ENCODE measurements at places on chromosomes 5 and 9.

- no peak for DNase-seq
Observed at GRCh38 chr9:93636667-93637066, 60.3 kb downstream of the PHF2 start.

DNA sequence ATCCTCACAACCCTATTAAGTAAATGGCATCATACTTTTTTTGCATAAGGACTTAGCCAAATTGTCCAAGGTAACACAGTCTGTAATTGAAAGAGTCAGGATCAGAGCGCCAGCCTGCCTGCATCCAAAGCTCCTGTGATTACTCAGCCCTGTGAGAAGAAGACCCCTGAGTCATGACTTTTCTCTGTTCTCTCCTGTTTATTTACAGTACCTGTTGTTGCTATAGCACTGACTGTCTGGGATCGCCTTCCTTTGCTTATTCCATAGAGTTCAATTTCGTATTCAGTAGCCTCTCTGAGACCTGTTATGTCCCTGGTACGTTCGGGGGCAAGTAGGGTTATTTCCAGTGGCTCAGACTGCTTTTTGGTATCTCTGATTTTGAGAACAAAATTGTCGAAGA, 71.8 kb downstream of the TNC start:
- no peak for DNase-seq

GRCh38 chr5:1662559-1663085, 137.0 kb downstream of the MRPL36 start:
- DNase-seq, result no peak

DNA sequence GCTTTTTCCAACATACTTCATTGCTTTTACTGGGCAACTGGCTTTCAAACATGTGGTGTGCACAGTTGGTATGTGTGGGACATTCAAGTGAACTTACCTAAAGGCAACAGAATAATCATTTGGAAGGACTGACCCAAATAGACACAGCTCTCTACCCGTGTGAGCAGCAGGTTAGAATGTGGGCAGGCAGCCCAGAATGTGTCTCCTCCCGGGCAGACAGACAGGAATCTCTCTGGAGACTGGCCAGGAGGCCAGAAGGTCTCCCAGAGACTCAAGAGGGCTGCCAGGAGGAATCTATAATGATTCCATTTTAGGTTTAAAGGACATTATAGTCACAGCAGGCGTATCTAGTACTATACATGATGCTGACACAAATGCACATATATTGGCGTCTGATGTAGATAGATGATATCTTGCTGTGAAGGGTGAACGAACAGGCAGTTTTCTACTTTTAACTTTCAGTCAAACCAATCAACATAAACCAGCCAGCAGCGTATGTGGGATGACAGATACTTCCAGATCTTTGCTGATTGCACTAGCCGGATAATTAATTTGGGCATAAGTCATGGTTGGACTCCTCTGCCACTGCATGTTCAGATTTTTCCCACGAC, 297.4 kb upstream of the ZNF608 start:
- DNase-seq, result no peak

DNA sequence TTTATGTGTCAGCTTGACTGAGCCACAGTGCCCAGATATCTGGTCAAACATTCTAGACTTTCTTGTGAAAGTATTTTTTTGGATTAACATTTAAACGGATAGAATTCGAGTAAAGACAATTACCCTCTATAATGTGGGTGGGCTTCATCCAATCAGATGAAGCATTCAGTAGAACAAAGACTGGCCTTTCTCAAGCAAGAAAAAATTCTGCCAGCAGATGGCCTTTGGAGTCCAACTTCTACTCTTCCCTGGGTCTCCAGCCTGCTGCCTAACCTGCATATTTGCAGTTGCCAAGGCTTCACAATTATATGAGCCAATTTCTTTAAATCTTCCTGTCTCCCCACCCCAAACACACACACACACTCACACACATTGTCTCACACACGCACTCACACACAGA, 86.4 kb downstream of the MED10 start:
- DNase-seq, result no peak

DNA sequence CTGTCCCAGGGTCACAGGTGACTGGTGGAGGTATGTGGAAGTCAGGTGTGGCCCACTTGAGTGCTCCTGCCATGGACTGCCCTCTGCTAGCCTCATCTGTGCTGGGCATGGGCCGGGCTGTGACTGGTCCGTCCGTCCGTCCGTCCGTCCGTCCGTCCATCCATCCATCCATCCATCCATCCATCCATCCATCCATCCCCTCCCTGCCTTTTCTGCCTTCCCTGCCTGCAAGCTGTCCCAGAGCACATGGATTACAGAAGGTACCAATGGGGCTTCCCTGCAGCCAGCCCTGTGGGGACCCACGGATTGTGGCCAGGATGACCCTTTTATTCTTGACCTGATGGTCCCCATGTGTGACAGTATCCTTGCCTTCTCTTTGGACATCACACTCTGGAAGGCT, 92.5 kb downstream of the MACROH2A1 start:
- DNase-seq, result no peak

DNA sequence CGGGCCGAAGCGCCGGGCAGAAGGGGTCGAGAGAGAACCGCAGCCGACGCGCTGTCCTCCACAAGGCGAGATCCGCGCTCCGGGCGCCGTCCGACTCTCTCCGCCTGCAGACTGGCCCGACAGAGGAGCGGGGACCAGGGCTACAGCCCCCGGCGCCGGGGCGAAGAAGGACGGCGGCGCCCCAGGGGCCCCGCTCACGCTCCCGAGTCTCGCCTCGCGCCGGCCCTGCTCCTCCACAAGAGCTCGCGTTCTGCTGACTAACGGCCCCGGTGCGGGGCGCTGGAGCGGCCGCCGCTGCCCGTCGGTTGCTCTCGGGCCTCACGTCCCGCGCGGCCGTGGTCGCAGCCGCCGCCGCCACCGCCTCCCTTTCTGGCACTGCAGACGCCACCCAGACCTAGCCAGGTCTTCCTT, 338 bp downstream of the ABHD17B start:
- DNase-seq, result no peak

GRCh38 chr5:130885691-130886090, 279.4 kb downstream of the HINT1 start:
- DNase-seq, result no peak

- DNase-seq, result no peak
Observed at GRCh38 chr5:34047143-34047542, 4.1 kb upstream of the C1QTNF3 start.

GRCh38 chr9:2741441-2742158, 24.3 kb downstream of the KCNV2 start:
- no peak for DNase-seq

DNA sequence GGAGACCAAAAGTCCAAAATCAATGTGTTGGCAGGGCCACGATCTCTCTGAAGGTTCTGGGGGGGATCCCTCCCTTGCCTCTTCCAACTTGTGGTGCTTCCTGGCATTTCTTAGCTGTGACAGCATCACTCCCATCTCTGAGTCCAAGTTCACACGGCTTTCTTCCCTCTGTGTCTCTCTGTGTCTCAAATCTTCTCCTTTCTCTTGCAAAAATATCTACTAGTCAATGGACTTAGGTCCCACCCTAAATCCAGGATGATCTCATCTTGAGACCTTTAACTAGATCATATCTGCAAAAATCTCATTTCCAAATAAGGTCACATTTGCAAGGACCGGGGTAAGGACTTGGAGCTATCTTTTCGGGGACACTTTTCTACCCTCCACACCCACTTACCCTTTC, 186.1 kb downstream of the HSD17B3 start:
- no peak for DNase-seq

DNA sequence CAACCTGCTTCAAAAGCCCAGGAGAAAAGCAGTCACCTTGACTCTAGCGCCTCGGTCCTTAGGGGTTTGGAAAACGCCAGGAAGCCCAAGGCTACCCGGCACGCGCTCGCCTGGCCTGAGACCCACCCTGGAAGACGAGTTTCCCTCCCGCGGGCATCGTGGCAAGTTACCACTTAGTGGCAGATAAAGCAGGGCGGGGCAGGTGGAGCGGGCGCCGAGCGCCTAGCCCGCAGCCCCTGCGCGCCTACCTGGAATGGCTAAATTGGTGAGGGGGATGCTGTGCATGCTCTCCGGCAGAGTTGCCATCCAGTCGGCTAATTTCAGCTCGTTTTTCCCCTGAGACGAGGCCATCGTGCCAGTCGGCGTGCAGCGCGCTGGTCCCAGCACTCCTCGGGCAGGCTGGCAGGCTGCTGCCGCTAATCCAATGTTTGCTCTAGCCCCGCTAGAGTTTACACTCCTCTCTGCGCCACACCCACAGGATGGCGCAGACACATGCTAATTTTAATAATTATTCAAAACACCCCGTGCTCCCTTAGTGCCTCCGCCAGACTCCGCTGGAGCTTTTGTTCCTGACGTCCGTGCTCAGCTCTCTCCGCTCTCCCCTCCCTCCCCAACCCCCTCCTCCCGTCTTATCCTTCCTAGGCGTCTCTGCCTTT, at the start of gene PLCXD3:
Gene PLCXD3 (minus strand): TSS at position 426 of the 656 bp plus-strand sequence. CDS start 75 bp downstream, at position 351.
- no peak for DNase-seq

Measured in NCI-H187 (cell line).